ENCODE measurements at places on chromosomes 5 and 9.

DNA sequence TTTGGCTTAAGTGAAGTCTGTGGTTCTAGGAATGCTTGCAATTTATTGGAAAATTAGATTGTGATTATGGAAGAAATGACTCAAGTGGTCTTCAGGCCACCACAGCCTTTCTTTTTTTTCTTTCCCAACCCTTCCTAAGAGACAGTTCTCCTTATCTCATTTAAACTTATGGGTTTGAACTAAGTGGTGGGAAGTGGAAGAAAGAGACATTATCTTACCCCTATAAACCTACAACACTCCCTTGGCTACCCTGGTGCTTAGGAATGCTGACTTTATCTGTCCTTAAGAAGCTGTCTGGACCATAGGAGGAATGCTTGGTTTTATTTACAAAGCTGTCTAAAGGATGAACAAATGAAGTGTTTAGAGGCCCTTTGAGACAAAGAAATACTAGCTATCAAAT is 5.1 kb upstream of the ERAP1 start:
- DNase-seq: no peak

- DNase-seq: no peak
Observed at GRCh38 chr5:36570301-36571095, 35.9 kb upstream of the SLC1A3 start.

DNA sequence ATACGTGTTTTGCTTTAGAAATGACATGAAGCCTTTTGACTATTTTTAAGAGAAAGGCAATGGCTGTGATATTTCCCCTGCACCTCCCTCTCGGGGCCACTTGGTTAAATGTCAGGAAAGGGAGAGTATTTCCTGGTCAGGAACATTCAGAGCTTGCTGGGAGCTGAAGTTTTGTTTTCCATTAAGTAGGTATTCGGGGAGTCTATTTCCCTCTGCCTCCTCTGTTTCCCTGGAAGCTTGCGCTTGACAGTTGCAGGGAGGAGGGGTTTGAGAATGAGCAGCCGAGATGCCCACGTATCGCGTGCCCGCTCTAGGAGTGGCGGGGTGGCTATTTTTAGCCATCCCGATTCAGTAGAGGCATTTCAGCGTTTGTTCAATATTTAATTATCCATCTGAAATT is 6.7 kb downstream of the DAB2IP start:
- no peak for DNase-seq

DNA sequence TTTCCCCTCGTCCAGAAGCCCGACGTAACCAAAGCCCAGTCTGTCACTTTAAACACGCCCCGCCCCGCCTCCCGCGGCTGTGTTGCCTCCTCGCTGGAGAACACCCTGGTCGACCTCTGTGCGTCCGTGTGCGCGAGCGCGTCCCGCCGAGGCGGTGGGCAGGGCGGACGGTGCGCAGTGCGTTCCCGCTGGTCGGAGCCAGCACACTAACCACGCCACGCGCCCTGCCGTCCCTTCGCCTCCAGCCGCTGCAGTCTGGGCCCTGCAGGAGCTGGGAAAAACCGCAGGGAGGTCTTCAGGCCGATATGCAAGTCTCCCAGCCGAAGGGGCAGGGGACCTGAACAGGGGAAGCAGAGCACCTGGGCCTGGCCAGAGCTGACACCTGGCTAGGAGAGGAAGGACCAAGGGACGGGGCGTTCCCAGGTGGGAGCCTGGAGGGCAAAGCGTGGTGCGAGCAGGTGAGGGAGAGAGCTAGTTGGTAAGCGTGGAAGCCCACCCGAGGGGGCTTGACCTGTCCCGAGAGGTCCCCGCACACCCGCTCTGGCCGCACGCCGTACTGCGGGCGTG is 1.3 kb upstream of the PHPT1 start:
- peak; percentile 38 for DNase-seq

- no peak for DNase-seq
Observed at GRCh38 chr9:90827181-90827871, 25.7 kb downstream of the SYK start.

- DNase-seq: no peak
Observed at GRCh38 chr9:14987858-14988257, 77.6 kb upstream of the FREM1 start.

- DNase-seq: no peak
Observed at GRCh38 chr9:107148216-107148615, 134.9 kb upstream of the RAD23B start.

- DNase-seq: no peak
Observed at GRCh38 chr9:100477241-100477640, 4.3 kb downstream of the TMEFF1 start.

- DNase-seq: no peak
Observed at GRCh38 chr9:5425006-5425628, 12.6 kb downstream of the PLGRKT start.

DNA sequence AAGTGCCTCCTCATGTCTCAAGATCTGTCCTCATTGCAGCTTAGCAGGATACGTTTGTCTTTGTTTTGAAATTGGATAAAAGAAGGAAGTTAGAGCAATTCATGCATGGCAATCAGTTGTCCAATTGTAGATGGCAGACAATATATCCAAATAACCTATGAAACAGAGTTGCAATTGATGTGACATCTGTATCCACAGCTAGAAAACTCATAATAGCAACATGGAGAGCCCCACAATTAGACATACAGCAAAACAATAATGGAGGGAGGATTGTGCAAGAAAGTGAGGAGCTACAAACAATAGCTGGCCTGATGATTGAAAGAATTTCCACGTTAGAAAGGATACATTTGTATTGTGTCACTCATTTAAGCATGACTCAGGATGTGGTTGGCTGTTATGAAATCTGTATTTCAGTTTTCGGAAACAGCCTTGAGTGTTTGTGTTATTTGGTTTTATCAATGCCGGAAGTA is 132.0 kb downstream of the FAM174A start:
- DNase-seq: no peak

DNA sequence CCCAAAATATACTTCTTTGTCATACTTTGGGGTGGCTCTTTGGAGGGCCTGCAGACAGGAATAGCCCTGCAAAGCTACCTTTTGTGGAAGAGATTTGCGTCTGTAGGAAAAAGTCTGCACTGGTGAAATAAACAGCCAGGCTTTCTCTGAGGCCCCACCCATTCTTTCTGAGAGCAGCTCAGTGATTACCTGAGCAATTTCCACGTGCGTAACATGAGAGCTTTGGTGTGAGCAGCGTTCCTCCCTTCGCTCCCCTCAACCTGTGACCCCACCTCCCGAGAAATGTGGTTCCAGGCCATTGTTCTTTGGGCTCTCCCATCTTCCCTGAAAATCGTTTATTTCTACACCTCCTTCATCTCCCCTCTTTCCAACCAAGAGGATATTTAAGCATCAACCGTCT is 23.8 kb upstream of the FBP1 start:
- DNase-seq: no peak

DNA sequence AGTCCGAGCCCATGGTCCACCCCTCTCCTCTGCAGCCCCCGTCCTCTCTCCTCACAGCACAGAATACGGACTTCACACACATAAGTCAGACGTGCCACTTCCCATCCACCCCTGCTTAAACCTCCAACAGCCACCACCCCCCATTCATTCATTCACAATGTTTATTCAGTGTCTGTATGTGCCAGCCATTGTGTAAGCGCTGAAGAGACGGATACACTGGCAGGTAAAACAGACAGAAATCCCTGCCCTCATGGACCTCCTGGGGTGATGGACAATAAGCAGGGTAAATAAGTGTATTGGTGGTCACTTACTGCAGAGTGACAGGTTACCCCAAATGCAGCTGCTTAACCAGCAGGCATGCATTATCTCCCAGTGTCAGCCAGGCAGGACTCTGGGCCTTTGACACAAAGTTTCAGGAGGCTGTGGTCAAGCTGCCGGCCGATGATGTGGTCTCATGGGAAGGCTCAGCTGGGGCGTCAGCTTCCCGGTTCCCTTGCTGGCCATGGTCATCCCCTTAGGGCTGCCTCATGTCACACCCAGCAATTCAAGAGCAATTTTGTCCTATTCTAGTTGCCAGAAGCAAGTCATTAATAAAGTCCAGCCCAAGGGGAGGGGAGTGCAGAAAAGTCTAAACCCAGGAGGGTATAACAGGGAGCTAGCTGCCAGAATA is 1.8 kb upstream of the PAXX start:
- no peak for DNase-seq

- DNase-seq: no peak
Observed at GRCh38 chr5:87015901-87016300, 251.8 kb upstream of the RASA1 start.

DNA sequence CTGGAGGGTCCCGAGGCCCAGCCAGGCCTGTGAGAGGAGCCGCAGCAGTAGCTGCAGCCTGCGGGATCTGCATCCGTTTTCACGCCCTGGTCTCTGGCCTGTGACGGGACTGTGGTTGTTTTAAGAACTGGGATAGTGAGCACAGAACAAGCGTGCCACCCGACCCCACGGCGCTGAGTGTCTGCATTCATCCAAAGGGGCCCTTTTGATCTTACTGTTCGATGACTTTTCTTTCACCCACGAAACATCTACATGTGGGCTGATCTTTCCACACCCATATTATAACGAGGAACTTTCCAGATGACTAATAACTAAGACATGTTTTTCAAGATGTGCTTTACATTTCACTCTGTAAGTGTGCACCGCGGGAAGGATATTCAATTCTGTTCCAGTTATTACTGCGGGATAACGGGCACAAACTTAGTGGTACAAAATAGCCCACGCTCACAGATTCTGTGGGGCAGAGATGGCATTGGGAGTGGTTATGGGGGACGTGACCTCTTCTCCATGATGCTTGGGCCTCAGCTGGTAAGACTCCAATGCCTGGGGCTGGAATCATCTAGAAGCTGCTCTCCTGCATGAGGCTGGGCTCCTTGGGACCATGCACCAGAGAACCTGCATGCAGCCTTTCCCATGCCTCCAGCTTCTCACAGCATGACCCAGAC is 165.0 kb downstream of the SYK start:
- no peak for DNase-seq

DNA sequence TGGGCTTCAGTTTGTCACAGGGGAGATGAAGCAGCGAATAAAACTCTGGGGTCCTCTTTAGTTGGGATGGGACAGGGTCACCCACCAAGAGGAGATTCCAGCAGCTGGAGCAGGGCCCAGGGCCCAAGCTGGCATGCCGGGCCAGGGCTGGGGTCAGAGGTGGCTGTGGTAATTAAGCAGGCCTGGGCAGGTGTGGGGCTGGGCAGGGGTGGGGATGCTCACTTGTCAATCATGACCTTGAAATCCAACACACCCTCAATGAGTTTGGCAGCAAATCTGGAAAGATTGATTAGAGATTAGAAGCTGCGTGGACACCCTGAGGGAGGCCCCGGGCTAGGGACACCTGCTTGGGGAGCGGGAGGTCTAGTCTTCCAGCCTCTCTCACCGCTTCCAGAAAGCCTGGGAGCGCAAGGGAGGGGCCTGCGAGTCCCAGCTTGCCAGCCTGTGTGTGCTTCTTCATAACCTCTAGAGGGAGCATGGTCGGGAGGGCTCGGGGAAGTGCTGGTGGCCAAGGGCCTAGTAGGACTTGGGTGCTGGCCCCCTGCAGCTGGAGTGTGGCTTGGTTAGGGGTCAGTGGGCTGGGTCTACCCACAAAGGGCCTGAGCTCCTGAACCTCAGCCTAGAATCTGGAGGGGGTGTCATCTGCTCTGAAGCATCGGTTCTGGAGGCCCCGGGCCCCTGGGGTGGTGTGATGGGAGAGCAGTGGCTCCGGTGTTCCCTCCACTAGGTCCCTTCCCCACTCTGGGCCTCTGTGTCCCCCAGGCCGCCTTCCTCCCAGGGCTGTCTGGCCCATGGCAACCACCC is 7.6 kb downstream of the CRAT start:
- no peak for DNase-seq

DNA sequence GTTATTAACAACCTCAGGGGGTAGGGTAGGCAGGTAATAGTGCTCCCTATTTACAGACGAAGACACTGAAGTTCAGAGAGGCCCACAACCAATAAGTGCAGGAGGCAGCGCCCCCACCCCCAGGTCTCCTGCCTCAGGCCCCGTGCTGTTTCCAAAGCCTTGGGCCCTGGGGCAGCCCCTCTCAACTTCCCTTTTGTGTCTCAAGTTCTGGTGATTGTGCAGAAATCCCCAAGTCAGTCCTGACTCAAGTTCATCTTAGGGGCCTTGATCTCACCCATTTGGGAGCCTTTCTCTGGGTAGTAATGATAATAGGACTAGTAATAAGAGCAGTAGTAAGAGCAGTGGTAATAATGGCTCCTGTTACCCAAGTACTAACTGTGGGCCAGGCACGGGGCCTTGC is 35.5 kb upstream of the ASS1 start:
- no peak for DNase-seq

DNA sequence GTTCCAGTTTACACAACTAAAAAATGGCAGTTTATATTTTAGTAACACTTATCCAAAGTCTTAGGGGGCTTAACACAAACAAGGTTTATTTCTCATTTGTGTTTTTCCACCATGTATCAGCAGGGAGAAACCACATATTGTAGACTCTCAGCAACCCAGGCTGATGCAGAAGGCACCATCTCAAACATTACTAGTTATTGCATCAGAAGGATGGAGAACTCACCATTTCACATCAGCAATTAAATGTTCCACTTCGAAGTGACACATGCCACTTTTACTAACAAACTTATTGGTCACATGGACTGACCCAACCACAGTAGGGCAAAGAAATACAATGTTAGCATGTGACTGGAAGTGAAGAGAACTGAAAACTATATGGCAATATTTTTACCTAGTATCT is 22.5 kb upstream of the SMC2 start:
- no peak for DNase-seq

- DNase-seq: no peak
Observed at GRCh38 chr9:87713278-87713987, 12.5 kb upstream of the CTSL start.

DNA sequence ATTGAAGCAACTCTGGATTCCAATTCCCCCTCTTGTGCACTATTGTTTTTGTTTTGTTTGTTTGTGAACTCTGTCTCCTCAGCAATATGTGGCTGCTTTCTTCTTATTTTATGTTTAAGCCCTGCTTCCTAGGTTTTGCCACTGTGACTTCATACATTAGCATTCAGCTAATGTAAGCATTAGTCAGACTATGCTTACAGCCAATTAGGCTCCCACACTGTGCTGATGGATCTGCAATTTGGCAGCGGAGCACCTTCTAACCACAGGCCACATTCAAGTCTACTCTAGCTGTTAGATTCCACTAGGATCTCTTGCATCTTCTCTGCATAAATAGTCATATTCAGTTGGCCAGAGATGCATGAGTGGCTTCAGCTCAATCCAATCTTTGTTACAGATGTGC is 9.6 kb upstream of the BICD2 start:
- no peak for DNase-seq
